ENCODE measurements at places on chromosomes 12 and 14.

- DNase-seq = no peak
Observed at GRCh38 chr12:52953181-52953841, 4.4 kb downstream of the KRT18 start.

DNA sequence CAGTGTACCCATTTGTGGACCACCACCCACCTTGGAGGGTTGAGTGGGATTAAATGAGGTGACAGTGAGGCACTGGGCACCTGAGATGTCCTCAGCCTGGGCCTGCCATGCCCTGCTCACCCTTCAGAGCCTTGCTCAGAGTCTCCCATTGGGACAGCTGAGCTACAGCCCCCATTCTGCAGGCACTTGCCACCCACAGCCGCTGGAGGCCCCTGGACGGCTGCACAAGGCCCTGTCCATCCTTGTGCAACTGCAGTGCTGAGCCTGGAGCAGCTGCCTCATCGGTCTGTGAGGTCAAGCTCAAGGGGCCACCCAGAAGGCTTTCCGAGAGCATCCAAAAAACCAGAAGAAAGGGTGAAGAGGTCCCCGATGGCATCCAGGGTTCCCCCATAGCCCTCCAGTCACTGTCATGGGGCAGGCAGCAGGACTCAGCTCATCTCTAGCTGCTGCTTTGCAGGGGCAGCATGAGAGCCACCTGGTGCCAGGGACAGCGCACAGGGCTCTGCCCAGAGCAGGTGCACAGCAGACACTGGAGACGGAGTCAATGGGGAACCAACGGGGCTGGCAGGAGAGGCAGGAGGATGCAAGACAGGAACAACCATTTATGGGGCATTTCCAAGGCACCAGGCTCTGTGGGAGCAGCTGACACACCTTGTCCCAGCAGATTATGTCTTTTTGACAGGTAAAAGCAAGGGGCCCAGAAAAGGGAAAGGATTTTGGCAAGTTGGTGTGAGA lies 84.6 kb downstream of the ARL6IP4 start:
- no peak for DNase-seq

GRCh38 chr12:82090165-82090564 lies 268.0 kb downstream of the CCDC59 start:
- DNase-seq = no peak

GRCh38 chr12:1212526-1212925 lies 221.5 kb downstream of the ERC1 start:
- no peak for DNase-seq

DNA sequence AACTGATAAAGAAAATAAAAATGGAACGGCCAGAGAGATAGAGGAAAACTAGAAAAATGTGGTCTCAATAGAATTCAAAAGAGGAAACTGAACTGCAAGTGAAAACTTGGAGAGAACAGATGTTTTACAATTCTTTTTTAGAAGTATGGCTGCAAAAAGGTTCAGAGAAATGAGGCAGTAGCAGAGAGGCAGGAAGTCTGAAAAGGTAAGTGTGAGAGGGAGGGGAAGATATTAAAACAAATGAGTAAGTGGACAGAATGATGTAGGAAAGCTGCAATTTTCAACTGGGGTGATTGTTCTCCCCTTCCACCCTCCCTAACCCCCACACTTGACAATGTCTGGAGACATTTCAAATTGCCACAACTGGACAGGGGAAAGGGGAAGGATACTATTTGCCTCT lies 12.9 kb downstream of the BTBD7 start:
- no peak for DNase-seq

- DNase-seq = no peak
Observed at GRCh38 chr12:47356129-47356700, 276.5 kb upstream of the AMIGO2 start.

DNA sequence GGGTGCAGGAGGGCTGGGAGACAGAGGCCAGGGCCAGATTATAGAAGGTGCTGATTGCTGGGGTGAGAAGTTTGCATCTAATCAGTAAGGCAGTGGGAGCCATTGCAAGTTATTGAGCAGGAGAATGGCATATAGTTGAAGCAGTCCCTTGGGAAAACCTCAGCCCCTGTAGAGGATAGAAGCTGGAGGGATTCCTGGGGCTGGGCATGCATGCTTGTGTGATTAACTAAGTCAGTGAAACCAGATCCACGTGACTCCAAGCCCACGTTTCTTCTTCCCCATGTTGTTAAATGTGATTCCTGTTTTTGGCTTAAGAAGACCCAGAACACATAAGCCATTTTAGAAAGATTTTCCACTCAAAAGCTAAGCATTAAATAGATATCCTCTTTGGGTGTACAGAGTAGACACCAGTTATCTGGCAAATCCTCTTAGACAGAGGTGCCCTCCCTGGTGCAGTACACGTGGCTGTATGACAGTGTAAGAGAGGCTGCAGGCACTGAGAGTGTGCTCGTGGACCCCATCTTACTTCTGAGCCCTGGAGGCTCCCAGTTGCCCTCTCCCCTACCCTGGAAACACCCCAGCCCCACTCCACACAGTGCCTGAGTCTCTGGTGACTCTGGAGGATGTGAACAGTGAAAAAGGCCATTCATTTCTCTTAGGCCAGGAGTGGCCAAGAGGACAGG lies 3.2 kb downstream of the C14orf132 start:
- DNase-seq = no peak

DNA sequence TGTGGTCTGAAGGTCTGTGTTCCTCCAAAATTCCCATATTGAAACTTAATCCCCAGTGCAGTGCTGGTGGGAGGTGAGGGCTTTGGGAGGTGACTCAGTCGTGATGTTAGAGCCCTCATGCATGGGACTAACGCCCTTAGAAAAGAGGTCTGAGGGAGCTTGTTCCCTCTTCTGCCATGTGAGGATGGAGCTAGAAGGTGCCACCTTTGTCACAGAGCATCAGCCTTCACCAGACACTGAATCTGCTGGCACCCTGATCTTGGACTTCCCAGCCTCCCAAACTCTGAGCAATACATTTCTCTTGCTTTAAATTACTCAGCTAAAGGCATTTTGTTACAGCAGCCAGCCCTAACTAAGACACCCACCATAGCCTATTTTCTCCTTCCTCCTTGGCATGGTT lies 13.9 kb downstream of the RAB15 start:
- DNase-seq = no peak

- no peak for DNase-seq
Observed at GRCh38 chr12:105409279-105409678, 78.8 kb downstream of the C12orf75 start.

- no peak for DNase-seq
Observed at GRCh38 chr14:24609655-24610344, at the start of gene GZMH. Gene GZMH, minus strand, starts transcription at chr14:24609685. Its CDS starts 72 bp downstream, at chr14:24609613.

- no peak for DNase-seq
Observed at GRCh38 chr14:75697386-75697785, 36.3 kb downstream of the TTLL5 start.

- no peak for DNase-seq
Observed at GRCh38 chr14:106277503-106277902, 751.1 kb downstream of the TMEM121 start.

GRCh38 chr14:90191585-90191984 lies 64.8 kb upstream of the PSMC1 start:
- no peak for DNase-seq

- DNase-seq = no peak
Observed at GRCh38 chr12:53551889-53552291, 44.6 kb upstream of the NPFF start.

DNA sequence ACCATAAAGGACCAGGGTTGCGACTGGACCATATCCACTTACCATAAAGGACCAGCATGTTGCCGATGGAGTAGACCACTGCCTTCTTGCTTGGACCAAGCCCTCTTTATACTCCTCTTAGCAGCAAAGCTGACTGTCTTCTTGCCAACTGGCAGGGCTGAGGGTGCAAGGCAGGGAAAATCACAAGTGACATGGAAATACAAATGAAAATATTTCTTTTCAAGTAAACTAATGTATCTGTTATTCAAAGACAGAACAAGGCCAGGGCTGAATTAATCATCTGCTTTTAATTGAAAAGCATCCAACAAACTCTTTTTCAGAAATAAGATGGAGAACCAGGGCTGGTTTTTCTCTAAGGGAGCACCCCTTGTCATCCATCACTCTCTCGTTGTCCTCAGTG lies at the start of gene CELA1:
Gene CELA1 (minus strand): TSS at position 99 of the 400 bp plus-strand sequence. CDS start 41 bp downstream, at position 58.
- DNase-seq = no peak

DNA sequence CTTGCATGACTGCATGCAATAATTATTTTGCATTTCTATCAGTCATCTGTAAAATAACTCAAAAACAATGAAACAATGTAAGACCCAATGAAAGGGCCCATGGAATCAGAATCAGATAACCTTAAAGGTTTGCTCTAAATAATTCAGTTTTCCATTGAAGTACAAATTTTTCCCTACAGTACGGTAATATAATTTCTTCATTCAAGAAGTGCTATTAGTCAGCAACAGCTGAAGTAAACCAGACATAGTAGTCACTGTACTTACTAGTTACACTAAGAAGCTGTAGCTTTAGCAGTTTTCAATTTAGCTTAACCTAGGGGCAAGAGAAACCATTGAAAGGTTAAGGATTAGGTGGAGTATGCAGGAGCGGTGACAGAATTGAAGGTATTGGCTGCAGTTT lies 43.5 kb downstream of the BCAT1 start:
- DNase-seq = no peak

- no peak for DNase-seq
Observed at GRCh38 chr14:38605193-38606114, 349.6 kb upstream of the CLEC14A start.

DNA sequence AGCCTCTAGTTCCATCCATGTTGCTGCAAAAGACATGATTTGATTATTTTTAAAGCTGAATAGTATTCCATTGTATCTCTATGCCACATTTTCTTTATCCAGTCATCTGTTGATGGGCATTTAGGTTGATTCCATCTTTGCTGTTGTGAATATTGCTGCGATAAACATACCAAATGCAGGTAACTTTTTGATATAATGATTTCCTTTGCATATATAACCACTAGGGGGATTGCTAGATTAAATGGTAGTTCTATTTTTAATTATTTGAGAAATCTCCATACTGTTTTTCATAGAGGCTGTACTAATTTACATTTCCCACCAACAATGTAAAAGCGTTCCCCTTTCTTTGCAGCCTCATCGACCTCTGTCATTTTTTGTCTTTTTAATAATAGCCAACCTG lies 342.5 kb downstream of the MDGA2 start:
- DNase-seq = no peak

DNA sequence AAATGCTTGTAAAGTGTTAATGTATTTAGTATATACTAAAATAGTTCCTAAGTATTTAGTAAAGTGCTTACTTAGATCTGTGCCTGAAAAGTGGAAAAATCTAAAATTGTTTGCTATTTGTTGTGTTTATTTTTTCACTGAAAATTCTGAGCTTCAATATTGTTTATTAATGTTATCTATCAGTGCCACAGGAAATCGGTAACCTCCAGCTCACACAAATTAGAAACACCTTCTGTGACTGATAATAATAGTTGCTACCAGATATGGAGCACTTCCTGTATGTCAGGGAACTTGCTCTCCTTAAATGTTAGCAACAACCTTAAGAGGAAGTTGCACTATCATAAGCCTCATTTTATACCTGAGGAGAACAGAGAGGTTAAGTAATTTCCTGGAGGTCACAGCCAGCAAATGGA lies 723 bp upstream of the LRP10 start:
- DNase-seq = no peak

DNA sequence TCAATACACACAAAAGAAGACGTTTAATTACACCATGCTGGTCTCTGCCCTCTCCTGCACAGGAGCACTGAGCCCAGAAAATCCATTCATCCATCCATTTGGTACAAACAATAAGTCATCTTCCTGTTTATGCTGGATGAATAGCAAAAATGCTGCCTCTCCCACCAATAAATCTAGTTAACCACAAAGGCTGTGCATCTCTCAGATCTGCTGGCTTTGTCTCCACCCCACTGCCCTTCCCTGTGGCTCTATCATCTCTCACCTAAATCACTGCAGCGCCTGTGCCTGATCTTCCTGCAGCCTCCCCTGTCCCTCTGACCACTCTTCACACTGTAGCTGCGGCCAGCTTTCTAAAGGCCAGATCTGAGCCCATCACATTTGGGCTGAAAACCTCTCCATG lies 72.9 kb upstream of the DDX11 start:
- DNase-seq = no peak

DNA sequence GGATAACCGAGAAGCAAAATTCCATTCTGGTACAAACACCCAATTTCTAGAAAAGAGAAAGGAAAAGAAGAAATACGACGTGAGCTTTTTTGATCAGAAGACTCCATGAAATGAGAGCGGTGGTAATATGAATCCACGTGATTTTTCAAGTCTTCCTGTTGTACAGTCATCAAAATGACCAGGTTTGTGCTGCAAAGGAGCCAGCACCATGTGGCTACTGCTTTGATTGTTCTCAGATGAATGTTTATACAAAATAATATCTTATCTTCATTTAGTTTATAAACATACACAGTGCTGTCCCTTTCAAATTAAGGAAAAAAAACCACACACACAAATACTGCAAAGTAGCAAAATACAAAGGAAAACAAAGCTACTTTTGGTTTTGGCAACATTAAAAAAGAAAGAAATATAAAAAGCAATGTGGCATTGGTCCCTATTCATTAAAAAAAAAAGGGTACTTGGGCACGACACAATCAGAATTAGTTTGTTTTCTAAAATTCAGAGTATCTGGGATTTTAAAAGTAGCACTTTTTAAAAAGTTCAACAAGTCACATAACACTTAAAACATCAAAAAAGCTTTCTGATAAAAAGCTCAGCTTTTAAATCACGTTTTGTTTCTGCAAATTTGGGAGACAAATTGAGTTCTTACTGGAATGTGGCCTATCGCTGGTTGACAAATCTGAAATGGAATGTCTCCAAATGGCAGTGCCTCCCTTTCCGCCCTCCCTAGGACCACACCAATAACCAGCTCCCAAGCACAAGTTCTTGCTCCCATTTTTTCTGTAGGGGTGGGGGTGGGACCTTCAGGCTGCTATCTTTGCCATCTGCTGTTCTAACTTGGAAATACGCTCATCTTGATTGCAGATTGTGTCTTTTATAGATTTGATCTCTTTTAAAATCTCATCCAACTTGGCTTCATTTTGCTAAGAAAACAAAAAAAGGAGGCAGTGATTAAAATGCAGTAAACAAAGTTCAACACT lies 13.2 kb upstream of the SELPLG start:
- DNase-seq = no peak

DNA sequence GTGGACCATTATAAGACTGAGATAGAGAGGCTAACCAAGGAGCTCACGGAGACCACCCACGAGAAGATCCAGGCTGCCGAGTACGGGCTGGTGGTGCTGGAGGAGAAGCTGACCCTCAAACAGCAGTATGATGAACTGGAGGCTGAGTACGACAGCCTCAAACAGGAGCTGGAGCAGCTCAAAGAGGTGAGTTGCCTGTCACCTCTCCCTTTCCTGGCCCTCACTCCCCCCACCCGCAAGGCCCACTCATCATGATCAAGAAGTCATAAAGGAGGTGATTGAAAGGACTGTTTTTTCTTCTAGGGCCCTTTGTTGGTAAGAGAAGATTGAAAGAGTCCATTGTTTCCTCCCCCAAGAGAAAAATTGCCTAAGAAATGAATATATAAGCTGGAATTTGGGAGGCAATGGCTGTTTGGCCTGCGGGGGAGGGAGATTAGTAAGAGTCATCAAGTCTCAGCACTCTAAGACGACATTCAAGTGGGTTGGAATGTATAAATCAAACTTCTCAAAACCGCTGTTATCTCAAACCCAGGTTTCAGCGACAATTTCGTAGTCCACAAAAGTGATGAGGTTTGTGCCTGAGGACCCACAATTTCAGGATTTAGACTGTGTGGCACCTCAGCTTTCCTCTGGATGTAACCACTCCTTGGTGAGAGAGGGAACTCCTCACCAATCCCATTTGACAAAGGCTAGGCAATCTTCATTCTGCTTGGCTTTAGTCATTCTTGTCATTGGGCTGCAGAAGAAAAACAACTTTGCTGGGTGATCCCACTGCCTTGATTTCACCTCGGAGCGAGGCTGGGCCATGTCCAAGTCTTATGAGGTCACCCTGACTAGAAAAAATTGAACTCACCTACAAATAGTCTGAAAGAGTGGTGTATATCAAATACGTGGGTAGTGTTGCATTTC lies 966 bp downstream of the BICD1 start:
- peak; percentile 27 for DNase-seq

Data from stimulated activated CD4-positive, alpha-beta T cell treated with anti-CD3 and anti-CD28 coated beads, TNF-alpha, amount 100 ng/mL, for 24 hours (primary cell).